ENCODE measurements at places on chromosomes 1 and 21.

DNA sequence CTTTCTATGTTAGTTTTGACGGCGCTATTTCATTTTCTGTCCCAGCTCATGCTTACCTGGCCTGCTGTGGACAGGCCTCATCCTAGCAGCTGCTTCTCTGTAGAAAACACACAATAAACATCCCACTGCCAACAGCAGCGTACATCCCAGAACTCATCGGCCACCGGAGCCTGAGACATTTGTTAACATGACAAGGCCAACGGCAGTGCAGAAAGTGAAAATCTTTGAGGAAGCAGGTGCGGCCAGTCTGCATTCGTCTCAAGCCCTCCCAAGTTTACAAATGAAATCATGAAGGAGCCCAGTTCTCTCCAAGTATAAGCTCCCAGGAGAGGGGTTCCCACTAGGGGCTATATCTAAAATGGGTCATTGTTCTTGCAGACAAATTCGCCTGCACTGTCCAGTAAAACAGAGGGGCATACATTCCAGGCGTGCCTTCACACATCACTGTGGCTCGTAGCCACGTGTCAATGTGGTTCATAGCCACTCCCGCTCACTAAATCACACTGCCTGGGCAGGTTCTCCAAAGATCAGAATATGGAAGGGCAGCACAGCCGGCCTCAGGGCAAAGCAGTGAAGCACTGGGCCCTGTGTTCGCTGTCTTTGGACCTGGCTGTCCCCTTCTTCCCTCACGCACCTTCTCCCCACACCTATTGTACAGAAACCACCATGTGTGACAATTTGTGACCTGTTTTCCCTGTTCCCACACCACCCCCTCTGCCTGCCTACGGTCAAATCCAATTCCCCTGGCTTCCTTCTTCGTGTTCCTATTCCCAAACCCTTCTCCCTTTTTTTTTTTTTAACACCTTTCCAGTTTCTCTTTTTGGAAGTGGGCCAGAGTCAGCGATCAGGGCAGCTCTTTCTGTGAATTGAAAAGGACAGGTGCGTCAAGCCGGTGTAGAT, 27.0 kb upstream of the ABCG1 start:
- DNase-seq, result no peak

DNA sequence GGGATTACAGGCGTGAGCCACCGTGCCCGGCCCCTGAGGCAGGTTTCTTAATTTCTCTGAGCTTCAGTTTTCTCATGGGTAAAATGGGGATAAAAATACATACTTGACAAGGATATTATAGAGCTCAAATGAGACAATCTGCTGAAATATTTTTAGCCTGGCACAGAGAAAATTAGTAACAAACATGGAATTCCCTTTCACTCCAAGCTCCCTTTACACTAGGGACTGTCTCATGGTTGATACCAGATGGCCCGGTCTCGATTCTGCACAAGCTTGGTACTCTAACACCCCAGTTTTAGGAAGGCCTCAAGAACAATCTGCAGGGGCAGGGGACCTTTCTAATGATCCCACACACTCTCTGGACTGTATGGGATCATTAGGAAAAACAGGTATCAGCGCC, 671.7 kb downstream of the SMYD3 start:
- no peak for DNase-seq

GRCh38 chr1:155228096-155228427, 19.6 kb downstream of the MTX1 start:
- no peak for DNase-seq

GRCh38 chr1:6860401-6860800, 75.1 kb downstream of the CAMTA1 start:
- DNase-seq, result no peak

DNA sequence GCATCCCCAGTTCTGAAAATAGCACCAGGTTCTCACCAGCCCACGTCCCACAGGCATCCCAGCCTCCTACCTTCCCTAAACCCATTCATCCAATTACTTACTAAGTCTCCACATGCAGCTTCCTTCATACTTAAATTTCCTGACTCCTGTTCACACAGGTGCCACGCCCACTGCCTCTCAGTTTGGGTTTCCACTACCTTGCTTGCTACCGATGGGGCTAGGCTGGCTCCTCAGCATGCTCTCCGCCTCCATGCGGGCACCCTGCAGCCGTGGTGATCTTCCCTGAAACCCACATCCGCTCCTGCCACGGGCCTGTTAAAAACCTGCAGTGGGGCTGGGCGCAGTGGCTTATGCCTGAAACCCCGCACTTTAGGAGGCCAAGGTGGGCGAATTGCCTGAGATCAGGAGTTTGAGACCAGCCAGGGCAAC, 70.4 kb upstream of the ANGPTL1 start:
- no peak for DNase-seq

DNA sequence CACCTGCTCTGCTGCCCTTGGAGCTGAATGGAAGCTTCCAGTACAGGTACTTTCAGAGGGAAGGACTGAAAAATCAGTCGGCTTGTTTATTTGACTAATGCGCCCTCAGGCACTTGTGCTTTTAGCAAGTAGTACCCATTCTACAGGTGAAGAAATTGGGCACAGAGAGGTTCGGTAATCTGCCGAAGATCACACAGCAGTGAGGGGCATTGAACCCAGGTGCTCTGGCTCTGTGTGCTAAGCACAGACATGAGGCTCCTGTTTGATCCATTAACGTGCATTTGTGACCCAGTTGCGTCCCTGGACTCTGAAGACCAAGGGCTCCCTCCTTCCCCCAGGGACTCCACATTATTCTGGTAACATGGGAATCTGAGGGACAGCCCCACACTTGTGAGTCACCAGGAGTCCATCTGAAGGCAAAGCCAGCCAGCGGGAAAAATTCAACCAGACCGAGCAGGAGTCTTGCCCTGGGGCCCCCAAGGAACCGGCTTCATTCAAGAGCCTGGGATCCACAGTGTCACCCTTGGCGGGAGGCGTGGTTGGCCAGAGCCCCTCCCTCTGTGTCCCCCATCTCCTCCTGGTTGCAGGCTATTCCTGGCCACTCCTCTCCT, 192.4 kb upstream of the ARHGEF16 start:
- no peak for DNase-seq

DNA sequence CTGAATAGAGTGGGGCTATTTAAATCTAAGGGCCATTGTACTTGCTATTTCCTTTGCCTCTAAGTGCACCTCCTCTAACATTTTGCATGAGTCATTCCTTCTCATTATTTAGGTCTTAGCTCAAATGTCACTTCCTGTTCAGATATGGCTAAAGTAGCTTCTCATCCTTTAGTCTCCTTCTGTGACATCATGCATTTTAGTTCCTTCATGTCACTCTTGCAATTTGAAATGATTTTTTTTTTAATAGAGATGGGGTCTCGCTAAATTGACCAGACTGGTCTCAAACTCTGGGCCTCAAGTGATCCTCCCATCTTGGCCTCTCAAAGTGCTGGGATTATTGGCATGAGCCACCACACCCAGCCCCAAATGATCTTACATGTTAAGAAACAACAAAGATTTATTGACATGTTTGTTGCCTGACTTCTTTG, 6.6 kb downstream of the TBX19 start:
- DNase-seq, result no peak

GRCh38 chr1:152440635-152441471, 26.8 kb upstream of the CRNN start:
- peak; percentile 83 for DNase-seq

DNA sequence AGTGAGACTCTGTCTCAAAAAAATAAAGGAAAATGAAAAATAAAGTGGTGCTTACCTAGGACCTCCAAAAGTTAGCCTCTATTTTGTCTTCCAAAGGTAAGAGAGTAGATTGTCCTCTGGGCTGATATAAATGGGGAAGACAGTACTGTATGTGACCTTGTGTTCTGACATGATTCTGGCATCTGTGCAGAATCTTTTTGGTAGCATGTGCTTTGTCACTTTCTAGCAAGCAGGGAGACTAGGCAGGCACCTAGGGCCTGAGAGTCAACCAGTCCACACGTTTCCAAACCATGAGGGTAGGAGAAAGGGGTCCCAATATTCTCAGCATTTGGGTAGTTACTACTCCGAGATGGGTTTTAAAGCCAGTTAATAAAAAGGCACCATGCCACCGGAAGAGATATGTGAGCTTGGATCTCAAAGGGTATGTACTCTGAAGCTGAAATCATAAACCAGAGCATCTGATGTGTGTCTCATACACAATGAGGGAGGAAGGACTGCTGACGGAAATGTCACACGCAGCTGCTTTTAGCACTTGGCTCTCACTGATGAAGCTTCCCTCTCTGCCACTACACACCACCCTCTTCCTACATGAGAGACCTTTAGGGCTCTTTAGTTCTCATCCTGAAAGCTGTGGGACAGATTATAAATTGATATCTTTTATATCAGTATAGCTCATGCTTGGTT, 27.0 kb upstream of the SLC16A1 start:
- DNase-seq, result peak; percentile 40

DNA sequence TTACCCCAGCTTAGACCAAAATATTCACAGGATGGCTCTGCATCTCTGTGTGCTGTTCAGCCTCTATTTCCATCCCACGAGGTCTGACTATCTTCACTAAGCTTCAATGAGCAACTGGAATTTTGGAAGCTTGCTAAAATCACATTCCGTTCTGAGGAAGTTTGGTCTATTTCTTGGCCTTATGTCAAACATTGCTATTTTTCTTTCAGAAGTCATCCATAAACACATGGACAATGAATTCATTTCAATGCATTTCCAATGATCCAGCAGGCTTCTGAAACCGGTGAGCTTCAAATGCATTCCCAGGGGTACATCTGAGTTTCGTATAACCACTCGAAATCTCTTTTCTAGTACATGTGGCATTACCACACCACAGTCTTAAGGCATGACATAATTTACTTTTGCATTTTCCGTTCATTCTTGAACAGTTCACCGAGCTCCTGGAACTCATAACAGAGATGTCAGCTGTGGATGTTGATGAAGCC, 294.1 kb upstream of the KAZN start:
- no peak for DNase-seq

DNA sequence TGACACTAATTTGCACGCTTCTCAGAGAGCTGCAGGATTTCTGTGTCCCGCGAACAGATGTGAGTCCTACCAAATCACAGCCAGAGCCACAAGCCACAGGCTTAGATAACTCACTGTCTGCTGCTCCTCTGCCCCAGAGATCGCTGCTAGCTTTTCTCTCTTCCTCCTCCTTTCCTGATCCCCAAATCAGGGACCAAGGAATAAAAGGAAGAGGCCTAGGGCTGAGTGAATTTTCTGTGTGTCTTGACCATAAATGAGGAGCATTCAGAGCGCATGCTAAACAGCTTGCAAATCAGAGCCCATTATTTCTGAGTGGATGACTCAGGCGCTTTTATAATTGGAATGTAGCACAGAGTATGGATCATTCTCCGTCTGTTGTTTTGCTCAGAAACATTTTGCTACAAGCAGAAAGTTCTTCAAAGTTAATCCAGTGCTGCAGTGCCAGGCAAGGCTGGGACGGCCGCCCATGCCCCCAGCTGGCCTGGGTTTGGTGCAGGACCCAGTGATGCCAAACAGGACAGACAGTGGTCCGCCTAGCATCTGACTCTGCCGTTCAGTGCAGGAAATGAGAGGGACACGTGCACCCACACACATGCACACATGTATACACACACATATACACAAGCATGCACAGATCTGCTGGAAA, 38.2 kb downstream of the KCNAB2 start:
- DNase-seq, result peak; percentile 48

DNA sequence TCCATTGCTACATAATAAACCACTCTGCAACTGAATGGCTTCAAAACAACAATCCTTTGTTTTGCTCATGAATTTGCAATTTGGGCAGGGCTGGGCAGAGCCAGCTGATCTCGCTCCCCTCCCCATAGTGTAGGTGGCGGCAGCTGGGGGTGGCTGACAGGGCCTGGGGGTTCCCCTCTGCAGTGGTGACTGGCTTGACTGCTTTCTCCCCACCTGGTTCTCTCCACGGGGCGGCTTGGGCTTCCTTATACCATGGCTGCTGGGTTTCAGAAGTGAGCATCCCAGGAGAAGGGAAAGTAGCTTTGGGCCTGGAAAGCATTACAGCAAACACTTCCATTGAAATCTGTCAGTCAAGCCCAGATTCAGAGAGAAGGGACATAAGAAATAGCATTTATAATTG, 129.7 kb upstream of the ZBTB40 start:
- no peak for DNase-seq

- no peak for DNase-seq
These were observed 204.6 kb downstream of the GABPA start for GRCh38 chr21:25939396-25939761.

- no peak for DNase-seq
These were observed 56.1 kb downstream of the NDUFS5 start for GRCh38 chr1:39082010-39082799.

DNA sequence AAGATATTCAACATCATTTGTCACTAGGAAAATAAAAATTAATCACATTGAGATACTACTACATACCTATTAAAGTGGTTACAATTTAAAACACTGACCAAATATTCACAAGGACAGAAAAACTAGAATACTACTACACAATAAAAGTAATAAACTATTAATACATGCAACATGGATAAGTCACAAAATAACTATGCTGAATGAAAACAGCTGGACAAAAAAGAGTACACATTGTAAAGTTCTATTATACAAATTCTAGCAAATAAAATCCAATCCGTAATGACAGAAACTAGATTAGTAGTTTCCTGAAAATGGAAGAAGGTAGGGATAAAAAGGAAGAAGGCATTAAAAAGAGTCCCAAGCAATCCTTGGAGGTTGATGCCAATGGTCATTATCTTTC, 348.7 kb upstream of the PTBP2 start:
- DNase-seq, result no peak

Data from Ammon's horn (tissue), 1 donor.